Frontal cortex (tissue), 4 donors: ENCODE measurements at places on chromosomes 5 and 9.

DNA sequence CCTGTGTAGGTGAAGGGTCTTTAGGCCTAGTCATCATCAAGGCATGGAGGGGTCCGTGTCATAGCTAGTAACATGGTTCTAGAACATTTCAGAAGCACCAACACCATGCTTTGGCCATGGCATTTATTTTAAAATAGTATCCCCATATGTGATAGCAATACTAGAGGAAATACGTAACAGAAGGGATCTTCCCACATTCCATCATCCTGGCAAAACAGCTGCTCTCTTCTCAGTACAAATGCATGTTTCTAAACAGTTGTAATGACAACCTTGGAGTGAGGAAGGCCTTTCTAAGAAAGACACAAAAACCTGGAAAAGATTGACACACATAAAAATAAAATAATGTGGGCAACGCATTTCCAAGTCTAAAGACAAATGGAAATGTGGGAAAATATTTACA lies 97.6 kb downstream of the GADD45G start:
- DNase-seq: no peak

GRCh38 chr9:79057576-79057975 lies 514.2 kb upstream of the TLE4 start:
- no peak for DNase-seq

DNA sequence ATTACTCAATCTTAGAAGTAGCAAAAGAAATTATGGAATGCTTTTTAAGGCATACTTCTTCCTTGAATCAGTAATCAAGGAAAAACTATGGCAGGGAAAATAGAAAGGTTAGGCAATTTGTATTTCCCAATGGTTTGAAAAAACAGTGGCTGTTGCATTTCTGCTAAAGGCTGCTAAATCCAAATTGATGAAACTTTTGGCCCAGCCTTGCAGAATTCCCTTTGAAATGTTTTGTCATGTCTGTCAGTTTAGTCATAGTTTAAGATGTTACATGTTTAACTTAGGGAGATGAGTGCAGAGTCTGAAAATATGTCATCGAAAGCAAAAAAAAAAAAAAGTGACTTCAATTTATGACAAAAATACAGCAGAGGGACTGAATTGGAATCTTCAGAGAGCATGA lies 878.9 kb upstream of the WWC1 start:
- DNase-seq: no peak

DNA sequence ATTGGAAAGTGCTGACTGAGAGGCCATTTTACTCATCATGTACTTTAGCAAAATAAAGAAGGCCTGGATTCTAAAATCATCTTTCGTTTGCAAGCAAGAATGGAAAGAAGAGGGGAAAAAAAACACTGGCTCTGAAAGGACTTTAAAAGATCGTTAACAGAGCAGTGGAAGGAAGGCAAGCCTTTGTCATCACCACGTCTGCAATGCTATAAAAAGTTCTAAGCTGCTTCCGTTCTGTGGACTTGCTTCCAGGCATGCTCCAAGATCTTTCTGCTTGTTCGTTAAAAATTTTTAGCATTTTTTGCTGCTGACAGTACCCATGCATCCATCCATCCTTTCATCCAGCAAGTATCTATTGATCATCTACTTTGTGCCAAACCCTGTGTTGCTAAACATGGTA lies 226.5 kb downstream of the GABBR2 start:
- no peak for DNase-seq

- no peak for DNase-seq
Observed at GRCh38 chr5:143085319-143085917, 315.2 kb downstream of the ARHGAP26 start.

- DNase-seq: no peak
Observed at GRCh38 chr5:159489779-159490178, 159.5 kb upstream of the IL12B start.

DNA sequence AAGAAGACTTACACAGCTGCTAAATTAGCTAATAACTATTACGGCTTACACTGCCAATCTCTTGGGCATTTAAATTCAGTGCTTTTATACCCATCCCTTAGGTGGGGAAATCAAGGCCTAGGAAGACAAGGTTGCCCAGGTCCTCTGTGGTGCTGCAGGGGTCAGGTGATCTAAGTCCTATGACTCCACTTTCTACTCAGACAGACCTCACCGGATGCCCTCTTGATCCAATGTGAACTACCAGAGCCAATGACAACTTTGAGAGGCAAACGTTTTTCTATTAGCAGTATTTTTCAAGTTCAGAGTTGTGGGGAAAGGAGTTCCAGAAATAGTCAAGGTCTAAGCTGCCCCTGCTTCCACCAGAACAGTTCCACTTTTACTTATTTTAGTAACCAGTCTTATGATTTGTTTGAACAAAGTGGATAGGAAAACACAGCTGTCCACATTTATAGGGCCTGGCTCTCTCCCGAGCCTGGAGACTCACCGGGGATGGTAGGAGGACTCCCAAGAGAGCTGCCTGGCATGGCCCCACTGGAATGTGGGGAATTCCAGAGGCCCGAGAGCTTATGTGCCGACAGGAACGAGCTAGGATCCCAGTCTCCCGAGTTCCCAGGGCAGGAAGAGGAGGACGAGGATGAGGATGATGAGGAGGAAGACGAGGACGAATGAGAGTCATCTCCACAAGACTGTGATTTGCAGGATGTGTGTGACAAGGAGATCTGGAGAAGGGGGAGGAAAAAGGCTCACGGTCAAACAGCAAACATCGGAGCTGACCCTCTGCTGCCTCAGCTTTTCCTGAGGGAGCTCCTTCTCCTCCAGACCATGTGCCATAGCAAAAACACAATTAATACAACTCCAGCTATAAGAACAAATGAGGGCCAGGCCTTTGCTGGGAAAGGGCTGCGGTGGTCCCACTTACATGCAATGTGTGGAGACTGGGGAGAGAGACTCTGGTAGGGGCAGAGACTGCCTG lies 16.7 kb downstream of the FAM193B start:
- peak; percentile 30 for DNase-seq

DNA sequence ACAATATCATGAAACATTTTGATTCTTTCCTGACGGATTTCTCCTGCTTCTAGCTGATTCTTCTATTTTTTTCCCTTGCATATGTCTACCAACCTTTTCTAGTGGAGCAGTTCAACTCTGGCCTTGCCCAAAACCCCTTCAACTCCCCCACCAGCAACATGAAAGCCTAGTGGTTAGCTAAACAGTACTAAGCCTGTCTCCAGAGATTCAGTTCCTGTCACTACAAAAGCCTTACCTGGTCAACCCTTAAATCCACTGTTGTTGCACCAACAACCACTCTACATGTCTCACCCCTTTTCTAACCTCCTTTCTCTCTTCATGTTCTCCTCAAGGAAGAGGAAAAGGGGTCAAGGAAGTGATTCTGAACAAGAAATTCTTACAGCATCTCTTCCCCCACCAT lies 74.8 kb upstream of the PIK3R1 start:
- no peak for DNase-seq

- DNase-seq: no peak
Observed at GRCh38 chr9:133009906-133010582, 20.8 kb upstream of the GTF3C5 start.

DNA sequence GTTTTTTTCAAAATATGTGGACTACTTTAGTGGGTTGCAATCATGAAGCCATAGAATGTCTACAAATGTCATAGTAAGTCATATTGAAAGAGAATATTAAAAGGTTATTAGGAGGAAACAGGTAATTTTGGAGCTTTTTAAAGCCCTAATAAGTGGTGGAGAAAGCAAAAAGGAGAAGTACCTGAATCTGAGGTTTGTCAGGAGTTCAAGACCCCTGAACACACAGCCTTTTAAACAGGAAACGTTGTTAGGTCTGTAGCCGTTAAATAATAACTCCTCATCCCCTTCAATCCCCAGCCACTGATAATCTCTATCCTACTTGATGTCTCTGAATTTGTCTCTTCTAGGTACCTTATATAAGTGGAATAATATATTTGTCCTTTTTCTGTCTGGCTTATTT lies 51.1 kb downstream of the SPEF2 start:
- DNase-seq: no peak

DNA sequence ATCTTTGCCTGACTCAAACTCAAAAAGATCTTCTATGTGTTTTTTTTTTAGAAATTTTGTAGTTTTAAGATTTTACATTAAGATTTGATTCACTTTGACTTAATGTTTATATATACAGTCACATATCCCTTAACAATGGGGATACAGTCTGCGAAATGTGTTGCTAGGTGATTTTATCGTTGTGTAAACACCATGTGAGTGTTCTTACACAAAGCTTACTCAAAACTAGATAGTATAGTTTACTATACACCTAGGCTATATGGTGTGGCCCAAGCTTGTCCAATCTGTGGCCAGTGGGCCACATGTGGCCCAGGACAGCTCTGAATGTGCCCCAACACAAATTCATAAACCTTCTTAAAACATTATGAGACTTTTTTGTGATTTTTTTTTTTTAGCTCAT lies 131.9 kb downstream of the CWC27 start:
- no peak for DNase-seq

DNA sequence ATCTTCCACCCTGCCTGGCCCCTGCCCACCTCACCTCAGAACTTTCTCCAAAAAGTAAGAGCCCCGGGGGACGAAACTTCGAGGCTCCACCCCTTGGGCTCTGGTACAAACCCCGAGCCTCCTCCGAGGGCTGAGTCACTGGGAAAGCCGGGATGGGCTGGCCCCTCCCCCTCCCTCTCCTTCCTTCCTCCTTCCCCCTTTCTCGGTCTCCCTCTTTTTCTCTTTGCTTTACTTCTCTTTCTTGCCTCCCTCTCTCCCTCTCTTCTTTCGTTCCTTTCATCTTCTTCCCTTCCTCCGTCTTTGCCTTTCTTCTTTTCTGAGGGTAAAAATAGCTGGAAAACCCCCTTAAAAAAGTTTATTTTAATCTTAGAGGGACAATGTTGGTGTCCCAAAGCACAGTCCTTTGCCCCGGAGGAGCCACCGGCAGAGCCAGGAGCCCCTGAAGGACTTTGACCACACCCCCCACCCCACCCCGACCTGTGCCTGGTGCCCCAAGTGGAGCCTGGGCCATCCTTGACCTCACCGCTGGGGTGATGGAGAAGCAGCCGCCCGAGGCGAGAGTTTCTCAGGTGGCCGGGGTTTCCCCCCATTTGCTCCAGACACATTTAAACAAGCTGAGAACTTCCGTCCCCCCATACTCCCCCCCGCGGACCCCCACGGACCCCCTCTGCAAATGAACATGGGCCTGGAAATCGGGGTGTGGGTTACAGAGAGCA lies 5.7 kb upstream of the NOTCH1 start:
- DNase-seq: no peak

DNA sequence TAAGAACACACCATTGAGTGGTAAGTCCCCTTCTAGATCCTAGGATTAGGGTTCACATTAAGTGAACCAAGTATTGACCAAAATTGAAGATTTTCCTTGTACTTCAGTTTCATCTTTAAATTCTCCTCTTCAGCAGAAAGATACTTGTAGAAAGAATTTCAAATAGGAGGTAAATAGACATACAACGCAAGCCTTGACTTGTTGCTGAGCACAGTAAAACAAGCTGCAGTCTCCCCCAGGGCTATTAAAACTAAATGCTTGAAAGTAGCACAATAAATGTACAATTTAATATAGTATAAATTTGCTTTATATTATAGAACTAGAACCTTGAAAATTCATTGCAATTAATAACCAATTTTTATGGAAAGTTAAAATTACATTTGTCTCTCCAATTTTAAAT lies 170.1 kb upstream of the TARS1 start:
- DNase-seq: no peak

DNA sequence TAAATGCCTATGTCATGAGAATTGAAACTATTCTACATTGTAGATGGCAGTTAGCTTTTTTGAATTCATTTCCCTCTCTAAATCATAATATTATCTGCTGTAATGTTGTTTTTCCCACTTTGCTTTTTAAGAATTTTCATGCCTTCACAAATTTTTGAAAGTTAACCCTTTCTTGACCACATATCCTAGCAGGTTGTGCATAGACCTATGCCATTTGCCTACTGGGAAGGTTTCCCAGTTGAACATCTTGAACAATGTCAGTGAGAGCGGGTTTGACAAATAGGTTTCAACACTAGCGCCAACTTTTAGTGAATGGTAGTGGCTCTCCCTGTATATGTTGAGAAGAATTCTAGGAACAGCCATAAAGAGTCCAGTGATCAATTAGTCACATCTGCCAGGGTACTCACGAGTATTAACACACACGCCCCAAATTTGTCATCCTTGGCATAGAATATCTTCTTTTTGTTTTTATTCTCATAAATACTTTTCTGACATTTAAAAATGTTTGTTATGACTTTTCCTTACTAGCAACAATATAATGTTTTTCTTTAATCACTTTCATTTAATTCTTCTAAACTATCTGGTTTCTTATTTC lies 307.6 kb downstream of the PJA2 start:
- no peak for DNase-seq

GRCh38 chr9:649128-650074 lies 192.1 kb upstream of the DMRT1 start:
- no peak for DNase-seq

DNA sequence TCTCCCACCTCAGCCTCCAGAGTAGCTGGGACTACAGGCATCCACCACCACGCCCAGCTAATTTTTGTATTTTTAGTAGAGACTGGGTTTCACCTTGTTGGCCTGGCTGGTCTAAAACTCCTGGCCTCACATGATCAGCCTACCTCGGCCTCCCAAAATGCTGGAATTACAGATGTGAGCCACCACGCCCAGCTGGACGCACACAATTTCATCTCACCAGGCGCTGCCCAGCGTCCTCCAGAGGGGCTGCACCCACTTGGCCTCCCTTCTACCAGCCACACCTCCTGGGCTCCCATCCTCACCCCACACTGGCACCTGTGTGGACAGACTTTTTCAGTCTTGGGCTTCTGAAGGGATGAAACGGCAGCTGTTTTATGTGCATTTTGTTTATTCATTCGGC lies 3.8 kb upstream of the EXOC3 start:
- DNase-seq: no peak

DNA sequence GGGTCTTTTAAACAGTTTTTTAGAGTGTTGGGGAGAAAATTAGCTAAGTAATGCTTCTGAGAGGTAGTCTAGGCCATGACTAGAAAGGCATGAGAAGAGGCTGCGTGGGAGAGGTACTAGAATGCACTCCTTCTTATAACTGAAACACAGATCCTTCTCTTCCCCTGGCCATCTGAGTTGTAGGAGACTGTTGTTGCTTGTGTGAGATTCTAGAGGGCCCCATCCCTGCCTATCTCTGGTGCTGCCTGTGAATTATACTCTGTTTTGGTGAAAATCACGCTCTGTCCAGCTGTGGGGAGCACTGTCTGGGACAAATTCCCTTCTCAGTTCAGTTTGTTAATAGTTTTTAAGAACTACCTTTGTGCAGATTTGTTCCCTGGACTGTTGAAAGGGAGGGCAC lies 37.5 kb downstream of the MAP1B start:
- DNase-seq: no peak

- no peak for DNase-seq
Observed at GRCh38 chr9:90044263-90044662, 439.5 kb downstream of the GADD45G start.

GRCh38 chr5:59180515-59180914 lies 597.6 kb downstream of the RAB3C start:
- no peak for DNase-seq

GRCh38 chr5:96125231-96125891 lies 163.7 kb upstream of the ELL2 start:
- DNase-seq: no peak

DNA sequence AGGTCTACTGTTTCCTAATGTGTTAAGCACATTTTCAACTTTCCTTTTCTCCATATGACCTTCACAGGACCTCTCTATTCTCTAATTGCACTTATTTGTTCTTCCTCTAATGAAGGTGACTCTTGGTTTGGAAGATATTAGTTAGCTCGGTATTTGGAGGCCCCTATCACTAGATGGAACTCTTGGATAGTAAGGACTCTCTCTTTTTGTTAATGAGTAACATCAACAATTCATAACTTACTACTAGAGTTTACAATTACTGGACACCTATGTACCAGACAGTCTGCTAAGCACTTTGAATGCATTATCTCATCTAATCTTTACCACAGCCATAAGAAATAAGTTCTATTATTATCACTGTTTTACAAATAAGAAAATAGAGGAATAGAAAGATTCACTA lies 23.4 kb upstream of the PAM start:
- no peak for DNase-seq
